ENCODE measurements at places on chromosomes 1 and 21.
A peak's percentile ranks its signal among the peaks of the same experiment; 100 is the strongest.

DNA sequence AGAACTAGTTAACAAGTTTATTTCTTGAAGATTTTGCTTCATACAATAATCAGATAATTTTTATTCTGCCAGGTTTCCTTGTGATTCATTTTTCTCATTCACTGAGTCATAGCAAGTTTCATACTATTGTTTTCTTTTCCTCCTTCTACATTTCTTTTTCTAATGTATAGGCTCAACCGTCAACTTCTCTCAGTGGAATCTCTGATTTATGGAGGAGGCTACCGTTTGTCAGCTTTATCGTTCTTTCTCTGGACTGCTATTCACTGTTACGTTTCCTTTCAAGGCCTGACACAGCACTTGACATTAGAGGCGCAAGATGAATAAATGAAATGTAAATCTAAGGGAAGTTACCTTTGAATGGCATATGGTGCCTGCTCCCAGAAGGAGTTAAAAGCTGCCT lies 284.3 kb upstream of the NR5A2 start:
- no peak for DNase-seq

DNA sequence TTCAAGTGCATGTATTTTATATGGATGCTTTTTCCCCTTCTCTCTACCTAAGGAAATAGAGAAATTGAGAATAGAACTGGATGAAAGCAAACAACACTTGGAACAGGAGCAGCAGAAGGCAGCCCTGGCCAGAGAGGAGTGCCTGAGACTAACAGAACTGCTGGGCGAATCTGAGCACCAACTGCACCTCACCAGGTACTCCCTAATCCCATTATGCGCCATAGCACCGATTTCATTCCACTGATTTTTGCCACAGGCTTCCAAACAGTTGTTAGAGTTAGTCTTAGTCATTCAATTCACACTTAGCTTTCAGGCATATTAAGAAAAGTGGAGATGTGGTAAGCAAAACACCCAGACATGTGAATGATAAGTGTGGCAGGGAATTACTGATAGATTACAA lies 122.8 kb downstream of the SDCCAG8 start:
- DNase-seq, result no peak

- DNase-seq, result no peak
These were observed 288.3 kb downstream of the TM2D1 start for GRCh38 chr1:61436491-61437120.

GRCh38 chr1:30892671-30893073 lies 15.9 kb downstream of the SDC3 start:
- DNase-seq, result no peak

DNA sequence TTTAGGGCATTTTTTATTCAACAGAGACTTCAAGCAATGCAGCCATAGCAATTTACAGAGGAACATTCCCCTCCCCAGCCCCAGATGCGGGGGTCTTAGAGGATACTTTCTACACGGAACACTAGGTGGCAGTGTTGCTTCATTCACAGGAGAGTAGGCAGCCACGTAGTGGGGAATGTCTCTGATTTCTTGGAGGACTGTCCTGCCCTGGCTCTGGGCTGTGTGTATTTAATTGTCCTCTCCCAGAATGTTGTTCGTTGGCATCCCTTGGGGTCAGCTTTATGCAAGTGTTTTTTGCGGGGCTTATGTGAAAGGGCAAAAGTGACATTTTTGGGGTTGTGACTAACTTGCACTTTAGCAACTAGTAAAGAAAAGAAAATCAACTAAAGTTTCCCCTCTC lies 96.9 kb downstream of the PAPPA2 start:
- DNase-seq, result peak; percentile 32

GRCh38 chr1:209403921-209404320 lies 179.6 kb upstream of the CAMK1G start:
- no peak for DNase-seq

All from B cell (primary cell).